ENCODE measurements at places on chromosomes 11 and 22. TPM values are rescaled to one million over a fixed set of nuclear protein-coding genes. Genes with fewer than 3 reads are reported as not detected.
A peak's percentile ranks its signal among the peaks of the same experiment; 100 is the strongest.

PACSIN3 gene
- 47.3 TPM for total RNA-seq

UPK3A gene
- total RNA-seq: not detected

SLC25A1 gene
- total RNA-seq: 49.2 TPM

OR51E2 gene
- not detected for total RNA-seq

DTX4 gene
- 7.5 TPM for total RNA-seq

DNA sequence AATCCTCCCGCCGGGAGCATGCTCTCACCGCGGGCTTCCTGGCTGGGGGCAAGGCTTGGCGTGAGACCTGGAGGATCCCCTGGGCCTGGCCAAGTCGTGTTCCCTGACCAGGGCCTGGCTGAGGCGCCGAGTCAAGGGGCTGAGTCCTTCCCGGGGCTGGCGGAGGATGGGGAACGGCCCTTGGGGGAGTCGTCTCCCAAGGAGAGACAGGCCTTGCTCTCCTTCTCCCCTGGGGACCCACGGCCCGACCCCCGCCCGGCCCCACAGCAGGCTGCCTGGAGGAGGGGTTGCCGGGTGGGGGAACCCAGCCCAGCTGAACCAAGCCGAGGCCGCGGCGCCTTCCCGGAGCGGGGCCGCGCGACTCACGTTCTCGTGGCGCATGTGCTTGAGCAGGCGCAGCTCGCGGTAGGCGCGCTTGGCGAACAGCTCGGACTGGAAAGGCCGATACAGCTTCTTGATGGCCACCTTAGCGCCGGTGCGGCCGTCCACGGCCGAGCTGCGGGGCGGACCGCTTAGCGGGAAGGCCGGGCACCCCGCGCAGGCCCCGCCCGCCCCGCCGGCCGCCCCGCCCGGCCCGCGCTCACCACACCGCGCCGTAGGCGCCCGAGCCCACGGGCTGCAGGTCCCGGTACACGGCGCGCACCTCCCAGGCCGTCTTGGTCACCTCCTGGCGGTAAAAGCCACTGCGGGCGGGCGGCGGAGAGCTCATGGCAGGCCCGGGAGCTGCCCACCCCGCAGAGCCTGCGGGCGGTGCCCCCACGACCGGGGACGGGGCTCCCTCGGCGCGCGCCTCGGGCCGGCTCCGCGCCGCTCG lies 475 bp downstream of the MAPK12 start:
- DNase-seq: no peak

DNA sequence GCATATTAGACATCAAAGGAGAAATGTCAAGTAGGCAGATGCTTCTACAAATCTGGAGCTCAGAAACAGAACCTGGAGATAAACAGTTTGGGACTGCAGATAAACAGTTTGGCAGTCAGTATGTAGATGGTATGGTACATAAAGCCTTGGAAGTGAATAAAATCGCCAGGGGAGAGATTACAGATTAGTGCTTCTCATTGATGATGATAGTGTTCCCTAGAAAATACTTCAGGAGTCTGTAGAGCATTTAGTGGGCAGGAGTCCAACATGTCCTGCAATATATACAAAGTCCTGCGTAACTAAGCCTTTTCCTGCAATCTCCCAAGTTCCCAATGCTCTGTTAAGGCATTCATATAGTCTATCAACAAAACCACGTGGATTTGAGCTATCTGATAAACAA lies 35.2 kb downstream of the NARS2 start:
- DNase-seq: no peak

DNA sequence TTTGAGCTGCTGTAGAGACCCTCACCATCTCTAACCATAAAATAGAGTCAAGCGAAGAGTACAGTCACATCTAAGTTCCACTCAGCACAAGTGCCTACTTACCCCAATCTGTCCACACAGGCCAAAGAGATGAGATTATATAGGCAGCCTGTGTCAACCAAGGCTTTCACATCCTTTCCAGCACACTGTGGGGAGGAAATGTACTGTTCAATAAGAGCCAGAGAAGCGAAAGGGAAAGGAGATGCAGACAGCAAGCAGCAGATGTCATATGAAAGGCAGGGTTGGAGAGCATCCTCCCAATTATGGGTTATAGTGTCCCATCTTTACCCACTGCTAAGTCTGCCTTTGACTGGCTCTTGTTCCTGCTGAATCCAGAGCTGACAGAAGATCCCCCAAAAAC lies 16.4 kb downstream of the NRIP3 start:
- no peak for DNase-seq

GRCh38 chr11:64378335-64378880 lies 19.4 kb downstream of the RPS6KA4 start:
- no peak for DNase-seq

GRCh38 chr22:32175683-32176644 lies 16.9 kb upstream of the C22orf42 start:
- no peak for DNase-seq

- peak; percentile 60 for DNase-seq
Observed at GRCh38 chr11:96272529-96273222, 70.3 kb downstream of the MAML2 start.

- DNase-seq: no peak
Observed at GRCh38 chr11:128834157-128834556, 32.9 kb downstream of the KCNJ1 start.

- DNase-seq: no peak
Observed at GRCh38 chr11:129395883-129396282, 20.2 kb downstream of the BARX2 start.

DNA sequence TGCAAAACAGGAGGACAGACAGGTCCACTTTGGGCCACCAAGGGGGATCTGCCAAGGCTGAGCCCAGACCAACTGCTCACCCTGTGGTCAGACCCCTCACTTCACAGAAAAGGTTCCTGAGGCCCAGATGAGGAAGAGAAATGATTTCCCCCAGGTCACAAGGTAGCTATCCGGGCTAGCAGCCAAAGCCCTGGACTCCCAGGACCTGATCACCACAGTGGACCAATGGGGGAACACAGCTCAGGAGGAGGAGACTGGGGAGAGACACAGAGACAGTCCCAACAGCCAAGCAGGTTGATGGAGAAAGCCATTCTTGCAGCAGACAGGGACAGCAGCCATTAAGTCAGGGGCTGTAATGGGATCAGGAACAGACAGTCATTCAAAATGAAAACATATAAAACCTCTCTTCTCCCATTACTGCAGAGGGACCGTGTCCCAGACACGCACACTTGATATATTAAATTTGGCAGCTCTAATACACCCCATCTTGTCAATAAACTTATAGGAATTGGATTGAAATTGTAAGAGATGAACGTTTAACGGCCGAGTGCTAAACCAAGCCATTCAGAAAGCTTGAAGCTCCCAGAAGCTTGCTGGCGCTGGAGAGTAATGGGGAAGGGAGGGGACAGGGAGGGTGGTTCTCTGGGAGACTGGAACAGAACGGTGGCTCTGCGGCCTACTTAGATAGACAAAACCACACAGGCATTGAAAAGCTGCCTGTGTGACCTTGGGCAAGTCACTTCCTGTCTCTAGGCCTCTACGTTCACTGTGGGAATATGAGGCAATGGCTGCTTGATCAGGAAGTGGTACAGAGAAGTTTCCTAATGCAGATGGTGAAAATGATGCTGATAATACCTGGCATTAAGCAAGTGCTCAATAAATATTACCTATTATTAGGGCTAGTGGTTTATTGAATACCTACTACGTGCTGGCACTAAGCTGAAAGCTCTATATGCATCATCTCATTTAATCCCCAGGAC lies 16.0 kb downstream of the ZMAT5 start:
- no peak for DNase-seq

GRCh38 chr22:19515654-19516377 lies 8.4 kb downstream of the CLDN5 start:
- DNase-seq: no peak

DNA sequence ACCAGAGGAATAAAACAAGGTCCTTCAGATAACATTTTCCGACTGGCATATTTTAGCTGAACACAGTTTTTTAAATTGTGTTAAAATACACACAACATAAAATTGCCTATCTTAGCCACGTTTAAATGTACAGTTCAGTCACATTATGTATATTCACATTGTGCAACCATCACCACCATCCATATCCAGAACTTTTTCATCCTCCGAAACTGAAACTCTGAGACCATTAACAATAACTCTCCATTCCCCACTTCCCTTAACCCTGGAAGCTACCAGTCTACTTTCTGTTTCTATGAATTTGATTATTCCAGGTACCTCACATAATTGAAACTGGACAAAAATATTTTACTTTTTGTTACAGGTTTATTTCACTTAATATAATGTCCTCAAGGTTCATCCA lies 213.3 kb downstream of the ETS1 start:
- DNase-seq: no peak

GRCh38 chr22:50143096-50143495 lies 27.4 kb upstream of the PANX2 start:
- DNase-seq: no peak

DNA sequence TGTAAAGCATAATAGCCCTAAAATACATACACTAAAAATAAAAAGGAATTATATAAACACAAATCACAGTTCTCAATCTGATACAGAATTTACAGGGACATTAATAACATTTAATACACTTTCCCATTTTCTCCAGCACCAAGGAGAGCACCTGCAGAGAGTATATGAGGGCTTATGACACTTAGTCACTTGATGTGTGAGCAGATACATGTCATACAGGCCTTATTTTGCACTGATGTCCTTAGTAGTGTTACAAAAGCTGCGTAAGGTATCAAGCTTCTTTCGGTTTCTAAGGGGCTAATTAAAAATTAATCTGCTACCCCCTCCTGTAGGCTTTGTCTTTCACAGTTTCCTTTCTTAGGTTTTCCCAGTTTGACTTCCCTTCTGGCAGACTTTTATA lies 61.3 kb downstream of the TRIM44 start:
- no peak for DNase-seq

- DNase-seq: no peak
Observed at GRCh38 chr11:17387811-17388210, 648 bp downstream of the KCNJ11 start.

DNA sequence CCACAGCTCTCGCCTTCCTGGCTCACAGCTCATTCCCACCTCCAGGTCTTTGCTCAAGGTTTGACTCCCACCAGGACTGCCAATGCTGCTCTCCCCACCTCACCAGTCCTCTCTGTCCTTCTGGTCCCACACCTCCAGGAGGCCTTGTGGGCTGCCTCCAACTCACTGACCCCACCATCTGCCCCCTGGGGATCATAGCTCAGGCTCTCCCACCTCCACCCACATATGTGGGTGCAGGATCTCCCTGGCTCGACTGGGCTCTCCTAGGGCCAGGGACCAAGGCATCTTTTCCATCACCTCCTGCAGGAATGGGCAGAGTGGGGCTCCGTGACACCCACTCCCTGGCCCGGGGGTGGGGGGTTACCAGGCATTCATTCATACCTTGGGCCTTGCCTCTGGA lies 13.8 kb upstream of the SSTR3 start:
- no peak for DNase-seq
